ENCODE measurements at places on chromosomes 5 and 9.

- no peak for DNase-seq
Observed at GRCh38 chr5:165781738-165782137, 2276.3 kb downstream of the MAT2B start.

DNA sequence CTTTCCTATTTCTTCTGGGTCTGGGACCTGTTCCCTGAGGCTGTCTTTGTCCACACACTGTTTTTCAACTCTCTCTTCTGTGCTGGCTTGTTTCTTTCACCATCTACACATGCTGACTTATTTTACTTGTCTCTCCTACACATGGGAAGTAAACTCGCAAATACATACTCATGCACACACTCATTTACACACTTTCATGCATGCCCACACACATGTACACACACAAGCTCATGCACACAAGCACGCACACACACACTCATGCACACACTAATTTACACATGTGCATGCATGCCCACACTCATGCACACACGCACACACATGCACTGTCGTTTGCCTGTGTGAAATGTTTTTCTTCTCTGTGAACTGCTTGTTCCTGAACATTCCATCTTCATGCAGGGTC lies 169.0 kb downstream of the IRX2 start:
- no peak for DNase-seq

GRCh38 chr5:76325876-76326491 lies 77.1 kb upstream of the IQGAP2 start:
- no peak for DNase-seq

DNA sequence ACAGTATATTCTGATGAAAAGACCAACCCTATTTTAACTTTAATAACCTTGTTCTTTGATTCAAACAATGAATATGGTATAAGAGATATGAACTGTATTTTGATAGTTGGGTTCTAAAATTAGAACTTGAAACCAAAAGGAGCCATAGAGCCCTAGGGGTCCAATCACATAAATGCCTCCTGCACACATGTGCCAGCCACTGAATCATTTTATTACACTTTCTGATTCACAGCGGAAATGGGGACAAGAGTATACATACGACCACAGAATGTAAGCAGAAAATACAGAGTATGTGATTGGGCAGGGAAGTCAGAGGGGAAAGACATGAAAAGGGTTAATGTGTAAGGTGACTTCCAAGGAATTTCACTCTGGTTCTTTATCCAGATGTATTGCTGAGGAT lies 1000.2 kb downstream of the NR2F1-AS1 start:
- no peak for DNase-seq

All from esophagus squamous epithelium (tissue), 5 donors.